Stimulated activated CD8-positive, alpha-beta memory T cell treated with anti-CD3 and anti-CD28 coated beads, Interleukin-7, amount 100 ng/mL, for 1 hour (primary cell): ENCODE measurements at places on chromosomes 3 and 15.

- no peak for DNase-seq
These were observed 2.7 kb downstream of the IGF1R start for GRCh38 chr15:98651036-98651481.

DNA sequence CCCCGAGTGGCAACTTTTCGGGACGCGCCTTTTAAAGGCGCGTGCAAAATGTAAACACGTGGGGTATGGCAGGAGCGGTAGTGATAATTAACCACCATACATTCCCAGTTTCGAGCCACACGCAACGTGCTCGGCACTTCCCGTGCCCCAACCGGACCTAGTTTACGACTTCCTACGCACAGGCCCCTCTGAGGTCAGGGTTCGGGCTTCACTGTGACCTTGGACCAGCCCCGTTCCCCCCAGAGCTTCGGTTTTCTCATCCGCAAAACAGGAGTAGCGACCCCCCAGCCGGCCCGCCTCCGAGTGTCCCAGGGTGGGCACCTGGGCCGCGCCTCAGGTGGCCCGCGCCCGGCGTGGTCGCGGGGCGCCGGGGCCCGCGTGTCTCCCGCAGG lies 451 bp downstream of the CHCHD4 start:
- DNase-seq = peak; percentile 36

DNA sequence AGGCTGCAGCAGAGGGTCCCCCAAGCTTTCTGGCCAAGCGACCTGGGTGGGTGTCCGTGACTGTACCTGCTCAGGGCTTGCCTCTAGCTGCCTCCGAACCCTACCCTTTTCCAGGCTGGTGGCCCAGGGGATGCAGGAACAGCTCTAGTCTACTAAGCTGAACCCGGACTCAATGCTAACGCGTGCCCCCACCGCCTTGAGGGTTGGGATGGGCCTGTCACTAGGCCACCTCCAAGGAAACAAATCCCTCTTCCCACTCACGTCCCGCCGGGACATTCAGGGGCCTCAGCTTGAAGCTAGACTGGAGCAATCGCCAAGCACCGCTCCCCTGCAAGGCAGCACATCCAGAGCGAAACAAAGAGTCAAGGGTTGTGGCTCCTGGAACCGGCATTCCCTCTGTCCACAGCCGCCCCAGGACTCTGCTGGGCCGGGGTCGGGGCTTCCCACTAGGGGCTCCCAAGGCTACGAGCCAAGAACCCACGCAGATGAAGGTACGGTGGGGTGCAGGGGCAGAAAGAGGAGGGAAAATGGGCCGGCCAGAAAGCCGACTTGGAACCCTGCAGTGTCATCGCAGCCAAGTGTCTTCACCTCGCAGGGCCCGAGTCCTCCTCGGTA lies 2.9 kb downstream of the FBXL22 start:
- DNase-seq = no peak

DNA sequence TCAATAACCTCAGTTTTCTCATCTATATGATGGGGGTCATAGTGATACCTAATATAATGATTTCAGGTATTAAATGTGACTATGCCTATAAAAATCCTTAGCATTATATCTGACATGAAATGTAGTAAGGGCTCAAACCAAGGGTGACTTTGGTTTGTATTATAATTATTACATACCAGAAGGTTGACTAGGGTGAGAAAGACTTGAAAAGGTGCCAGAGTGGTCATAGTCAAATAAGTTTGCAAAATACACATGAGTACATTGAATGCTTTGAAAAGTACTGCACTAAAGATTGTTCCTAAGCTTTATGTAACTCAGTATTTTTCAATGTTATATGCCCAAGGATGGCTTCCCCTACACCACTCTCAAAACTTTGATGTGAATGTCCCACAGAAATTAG lies 297.2 kb downstream of the ARPP21 start:
- DNase-seq = no peak

GRCh38 chr3:165768680-165769079 lies 68.5 kb downstream of the BCHE start:
- no peak for DNase-seq

- no peak for DNase-seq
These were observed 73.6 kb downstream of the TFG start for GRCh38 chr3:100782906-100783305.

GRCh38 chr15:83973816-83974215 lies 261.8 kb upstream of the GOLGA6L4 start:
- DNase-seq = no peak

GRCh38 chr3:134340982-134341365 lies 33.3 kb downstream of the AMOTL2 start:
- no peak for DNase-seq

DNA sequence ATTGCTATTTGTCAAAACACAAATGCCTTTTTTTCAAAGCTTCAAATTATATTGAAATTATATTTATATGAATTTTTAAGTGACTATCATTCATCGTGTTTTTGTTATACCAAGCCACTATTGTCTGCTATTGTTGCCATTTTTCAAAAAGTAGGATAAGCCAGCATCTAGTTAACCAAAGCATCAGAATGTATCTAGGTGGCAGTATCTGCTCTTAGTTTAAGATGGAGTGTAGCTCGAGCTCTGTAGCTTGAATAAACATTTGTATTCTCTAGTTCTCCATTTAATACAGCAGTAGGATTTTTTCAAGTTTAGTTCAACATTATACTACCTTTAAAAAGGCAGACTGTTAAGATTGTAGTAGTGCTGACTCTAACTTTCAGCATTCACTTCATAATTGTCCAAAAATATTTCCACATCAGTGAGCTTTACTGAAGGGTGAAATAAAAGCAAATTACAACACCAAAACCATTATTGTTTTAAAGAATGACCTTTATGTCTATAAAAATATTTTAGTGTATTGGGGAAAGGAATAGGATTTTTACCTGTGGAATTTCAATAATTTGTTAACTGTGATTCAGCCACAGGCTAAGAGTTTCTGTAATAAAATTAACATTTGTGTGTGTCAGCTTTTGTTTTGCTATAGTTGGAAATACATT lies 19.6 kb upstream of the C15orf61 start:
- no peak for DNase-seq

GRCh38 chr3:38638354-38638753 lies 11.1 kb downstream of the SCN5A start:
- DNase-seq = no peak

DNA sequence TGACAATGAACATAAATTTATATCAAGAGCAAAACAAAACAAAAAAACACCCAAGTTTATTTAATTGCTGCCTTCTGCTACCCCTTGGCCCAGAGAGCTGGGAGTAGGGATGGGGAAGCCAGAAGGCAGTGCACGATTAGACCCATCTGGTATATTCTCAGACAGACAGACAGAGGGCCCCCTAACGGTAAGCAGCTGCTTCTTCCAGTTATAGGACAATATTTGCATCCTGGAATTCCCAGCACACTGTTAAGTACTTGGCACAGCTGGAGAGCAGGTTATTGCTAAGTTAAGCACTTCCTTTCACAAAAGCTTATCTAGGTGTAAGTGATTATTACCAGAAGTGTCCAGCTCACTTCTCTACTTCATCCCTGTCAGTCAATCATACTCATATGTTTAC lies 39.3 kb downstream of the C2CD4B start:
- DNase-seq = no peak

DNA sequence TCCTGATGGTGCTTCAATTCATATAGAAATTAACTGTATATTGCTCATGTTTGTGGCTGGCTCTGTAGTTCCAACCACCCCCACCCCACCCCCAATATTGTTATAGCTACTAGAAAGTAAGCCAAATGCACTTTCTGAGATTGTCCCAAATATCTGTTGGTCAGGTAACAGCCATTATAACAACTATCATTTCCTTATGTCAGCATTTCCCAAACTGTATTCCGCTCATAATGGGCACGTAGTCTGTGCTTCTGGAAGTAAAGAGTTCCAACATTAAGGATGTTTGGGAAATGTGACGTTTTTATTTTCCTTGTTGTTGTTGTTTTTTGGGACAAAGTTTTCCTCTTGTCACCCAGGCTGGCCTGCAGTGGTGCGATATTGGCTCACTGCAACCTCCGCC lies 12.2 kb upstream of the TBL1XR1 start:
- DNase-seq = no peak

DNA sequence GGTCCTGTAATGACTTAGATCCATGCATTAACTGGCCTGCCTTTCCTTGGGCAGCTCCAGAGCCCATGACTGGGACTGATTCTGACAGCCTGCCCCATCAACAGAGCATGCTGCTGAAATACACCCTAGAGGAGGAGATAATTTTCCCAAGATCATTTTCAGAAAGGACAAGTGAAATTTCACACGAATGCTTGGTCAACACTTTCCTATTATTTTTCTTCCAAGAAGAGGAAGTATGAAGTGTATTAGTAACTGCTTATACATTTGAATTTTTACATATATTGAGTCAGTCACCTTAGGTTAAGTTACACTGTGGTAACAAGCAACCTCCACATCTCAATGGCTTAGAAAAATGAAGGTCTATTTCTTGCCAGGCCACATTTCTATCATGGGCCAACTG lies 9.7 kb upstream of the NMNAT3 start:
- no peak for DNase-seq

DNA sequence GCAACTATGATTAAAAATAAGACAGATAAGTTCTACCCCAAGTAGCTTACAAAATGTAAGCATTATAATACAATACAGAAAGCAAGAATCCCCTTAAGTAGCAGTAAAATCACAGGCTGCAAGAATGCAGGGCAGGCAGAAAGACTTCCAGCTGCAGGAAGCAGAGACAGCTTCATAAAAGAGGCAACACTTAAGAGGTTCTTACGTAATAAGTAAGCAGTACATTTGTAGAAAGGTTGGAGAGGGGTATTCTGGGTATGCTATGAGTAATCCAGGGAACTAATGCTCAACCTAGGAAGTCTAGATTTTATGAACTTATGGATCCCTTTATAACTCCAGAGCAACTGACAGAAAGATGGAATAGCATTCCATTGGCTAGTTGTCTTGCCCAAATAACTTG lies 151.6 kb downstream of the IL5RA start:
- DNase-seq = no peak

DNA sequence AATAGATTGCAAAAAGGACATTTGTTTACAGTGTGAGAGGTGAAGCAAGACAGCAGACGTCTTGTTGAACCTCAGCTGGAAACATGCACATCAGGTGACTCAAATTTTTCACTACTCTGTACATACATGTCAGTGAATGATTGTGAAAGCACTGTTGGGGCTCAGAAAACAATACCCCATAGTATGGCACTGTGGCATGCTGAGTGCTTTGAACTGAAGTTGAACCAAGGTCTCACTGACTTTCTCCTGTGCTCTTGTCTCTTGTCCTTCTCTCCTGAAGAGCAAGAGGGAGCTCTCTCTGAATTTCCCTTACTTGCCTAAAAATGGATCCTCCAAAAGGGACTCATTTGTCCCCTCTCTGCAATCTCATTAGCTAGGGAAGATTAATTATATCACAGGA lies 24.5 kb upstream of the NEDD4 start:
- no peak for DNase-seq

GRCh38 chr3:52347716-52348635 lies 31.9 kb downstream of the DNAH1 start:
- no peak for DNase-seq

DNA sequence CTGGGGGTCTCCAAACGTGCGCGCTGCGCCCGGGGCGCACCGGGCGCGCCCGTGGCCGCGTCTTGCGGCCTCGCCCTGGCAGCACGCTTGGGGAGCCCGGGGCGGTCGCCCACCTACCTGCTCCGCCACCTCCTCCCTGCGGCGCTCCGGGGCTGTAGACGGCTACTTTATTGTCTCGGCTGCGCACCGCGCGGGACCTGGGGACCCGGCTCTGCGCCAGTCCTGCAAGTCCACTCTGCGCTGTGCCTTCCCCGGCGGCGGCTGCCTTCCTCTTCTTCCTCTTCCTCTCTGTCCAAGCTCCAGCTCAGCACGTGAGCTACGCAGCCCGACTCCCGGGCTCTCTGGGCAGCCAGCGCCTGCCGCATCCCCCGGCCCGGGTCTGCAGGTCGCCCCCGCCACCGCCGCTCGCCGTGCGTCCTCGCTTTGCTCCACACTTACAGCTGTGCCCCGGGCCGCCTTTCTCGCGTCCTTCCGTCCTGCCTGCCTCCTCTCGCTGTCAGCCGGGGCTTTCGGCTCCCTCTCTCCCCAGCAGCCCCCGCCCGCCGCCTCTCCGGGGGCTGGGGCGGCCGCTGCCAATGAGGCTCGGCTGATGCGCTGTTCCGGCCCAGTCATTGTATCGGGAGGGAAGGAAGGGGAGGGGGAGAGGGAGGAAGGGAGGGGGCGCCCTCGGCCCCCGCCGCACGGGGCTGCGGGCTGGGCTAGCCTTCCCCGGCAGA lies 156.4 kb upstream of the FRMD4B start:
- DNase-seq = no peak

- DNase-seq = no peak
These were observed 262.7 kb downstream of the FEZF2 start for GRCh38 chr3:62110443-62111225.

DNA sequence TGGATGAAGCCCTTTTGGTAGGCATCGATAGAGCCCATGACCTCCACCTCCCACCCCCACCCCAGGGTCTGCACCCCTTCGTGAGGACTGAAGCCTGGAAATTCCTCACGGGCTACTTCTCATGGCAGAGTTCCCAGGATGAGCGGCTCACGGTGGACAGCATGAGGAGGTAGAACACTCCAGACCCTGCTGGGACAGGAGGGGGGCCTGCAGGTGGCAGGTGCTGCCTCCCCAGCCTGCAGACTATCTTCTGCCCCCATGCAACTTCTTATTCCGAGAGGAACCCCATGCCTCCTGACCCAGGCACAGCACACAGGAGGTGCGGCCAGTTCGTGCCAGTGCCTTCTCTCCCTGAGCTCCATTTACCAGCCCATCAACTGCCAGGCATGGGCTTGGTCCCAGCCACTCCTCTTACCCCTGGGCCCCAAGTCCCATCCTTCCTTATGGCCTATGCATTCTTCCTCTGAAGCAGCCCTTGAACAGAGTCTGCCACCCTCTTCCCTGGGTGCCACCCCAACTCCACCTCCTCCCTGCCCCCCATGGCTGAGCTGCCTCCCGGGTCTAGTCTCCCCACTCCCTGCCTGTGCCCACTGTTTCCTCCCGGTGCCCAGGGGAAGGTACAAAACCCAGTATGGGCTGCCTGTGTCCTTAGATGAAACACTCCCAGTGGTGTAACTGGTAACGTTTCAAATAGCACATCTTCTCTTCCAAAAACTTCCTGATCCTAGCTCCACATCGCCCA lies 8.4 kb downstream of the TBC1D21 start:
- DNase-seq = no peak

DNA sequence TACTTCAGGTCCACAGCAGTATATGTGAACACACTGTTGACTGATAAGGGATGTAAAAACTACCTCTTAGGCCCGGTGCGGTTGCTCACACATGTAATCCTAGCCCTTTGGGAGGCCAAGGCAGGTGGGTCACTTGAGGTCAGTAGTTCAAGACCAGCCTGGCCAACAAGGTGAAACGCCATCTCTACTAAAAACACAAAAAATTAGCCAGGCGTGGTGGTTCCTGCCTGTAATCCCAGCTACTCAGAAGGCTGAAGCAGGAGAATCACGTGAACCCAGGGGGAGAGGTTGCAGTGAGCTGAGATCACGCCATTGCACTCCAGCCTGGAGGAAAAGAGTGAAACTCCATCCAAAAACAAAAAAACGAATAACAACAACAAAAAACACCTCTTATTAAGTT lies 194.6 kb upstream of the KCNMB2 start:
- no peak for DNase-seq

DNA sequence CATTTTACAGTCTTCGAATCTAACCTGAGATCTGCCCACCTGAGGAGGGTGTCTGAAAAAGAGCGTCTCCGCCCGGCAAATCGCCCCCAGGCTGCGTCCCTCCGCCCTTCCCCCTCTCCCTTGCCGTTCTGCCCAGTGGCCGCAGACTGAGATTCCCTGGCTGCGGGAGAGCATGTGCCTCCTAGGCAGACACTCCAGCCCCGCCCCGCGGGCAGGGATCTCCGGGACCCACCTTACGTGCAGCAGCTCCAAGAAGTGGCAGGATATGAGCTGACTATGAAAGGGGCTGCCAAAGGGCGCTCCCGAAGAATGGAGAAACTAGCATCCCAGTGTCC lies 2.7 kb upstream of the WNT5A start:
- no peak for DNase-seq
